CD14-positive monocyte (primary cell): ENCODE measurements at places on chromosomes 3 and 15. TPM values are rescaled to one million over a fixed set of nuclear protein-coding genes. Genes with fewer than 3 reads are reported as not detected.

GRCh38 chr3:118997190-118997589, 37.5 kb downstream of the IGSF11 start:
- no peak for DNase-seq

DNA sequence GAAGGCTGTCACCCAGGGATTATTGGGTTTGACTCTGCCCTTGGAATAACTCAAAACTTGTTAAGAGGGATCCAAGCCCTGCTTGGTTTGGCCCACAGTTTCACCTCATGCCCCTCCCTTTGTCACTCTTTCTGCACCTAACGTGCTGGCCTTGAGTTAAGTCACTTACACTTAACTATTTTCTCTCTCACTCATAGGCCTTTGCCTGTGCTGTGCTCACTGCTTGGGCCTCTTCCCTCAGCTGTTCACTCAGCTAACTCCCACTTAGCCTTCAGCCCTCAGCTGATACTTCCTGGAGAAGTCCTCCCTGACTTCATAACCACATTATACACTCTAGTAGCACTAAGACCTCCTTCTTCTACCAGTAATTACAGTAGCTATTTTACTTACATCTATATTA, 133.3 kb downstream of the CMSS1 start:
- no peak for DNase-seq

- peak; percentile 50 for DNase-seq
Measured at GRCh38 chr3:13647298-13648059, 98.6 kb downstream of the FBLN2 start.

- peak; percentile 43 for DNase-seq
Measured at GRCh38 chr3:23928524-23928923, 11.6 kb downstream of the RPL15 start.

- peak; percentile 80 for DNase-seq
Measured at GRCh38 chr3:37147666-37148065, 26.7 kb downstream of the LRRFIP2 start.

GRCh38 chr3:141552440-141552991, 65.7 kb downstream of the RASA2 start:
- DNase-seq: no peak

SAMMSON gene
- polyA plus RNA-seq: not detected
